GM13977 (cell line): ENCODE measurements at places on chromosomes 7 and 10.

DNA sequence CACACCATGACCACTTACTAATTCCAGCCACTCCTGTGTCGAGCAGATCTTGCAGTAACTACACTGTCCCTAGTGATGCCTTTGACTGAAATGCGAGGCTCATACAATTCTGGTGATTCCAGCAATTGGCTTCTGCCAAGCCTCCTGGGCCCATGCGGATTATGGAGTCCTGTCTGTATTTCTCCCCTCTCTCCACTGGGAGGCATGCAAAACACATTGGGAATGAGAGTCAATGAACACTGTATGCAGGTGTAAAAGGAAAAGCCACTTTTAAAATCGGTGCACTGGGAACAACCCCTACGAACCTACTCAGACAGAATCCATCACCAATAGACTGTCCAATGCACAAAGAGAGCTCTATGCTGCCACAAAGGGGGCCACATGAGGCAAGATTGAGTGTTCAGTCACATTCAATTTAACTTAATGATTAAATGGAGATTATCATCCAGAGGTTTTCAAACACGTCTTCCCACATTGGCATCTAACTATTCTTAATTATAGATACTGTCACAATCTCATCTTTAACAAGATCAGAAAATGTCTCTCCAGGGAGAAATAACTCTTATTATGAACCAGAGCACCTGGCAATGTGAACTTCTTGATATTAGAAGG lies 550.6 kb downstream of the GLRX3 start:
- DNase-seq, result no peak

GRCh38 chr7:159108941-159109652 lies 35.6 kb downstream of the VIPR2 start:
- no peak for DNase-seq

- no peak for DNase-seq
These were observed 63.8 kb downstream of the GRB10 start for GRCh38 chr7:50718876-50719275.

GRCh38 chr10:109875828-109876821 lies 47.2 kb downstream of the XPNPEP1 start:
- no peak for DNase-seq

DNA sequence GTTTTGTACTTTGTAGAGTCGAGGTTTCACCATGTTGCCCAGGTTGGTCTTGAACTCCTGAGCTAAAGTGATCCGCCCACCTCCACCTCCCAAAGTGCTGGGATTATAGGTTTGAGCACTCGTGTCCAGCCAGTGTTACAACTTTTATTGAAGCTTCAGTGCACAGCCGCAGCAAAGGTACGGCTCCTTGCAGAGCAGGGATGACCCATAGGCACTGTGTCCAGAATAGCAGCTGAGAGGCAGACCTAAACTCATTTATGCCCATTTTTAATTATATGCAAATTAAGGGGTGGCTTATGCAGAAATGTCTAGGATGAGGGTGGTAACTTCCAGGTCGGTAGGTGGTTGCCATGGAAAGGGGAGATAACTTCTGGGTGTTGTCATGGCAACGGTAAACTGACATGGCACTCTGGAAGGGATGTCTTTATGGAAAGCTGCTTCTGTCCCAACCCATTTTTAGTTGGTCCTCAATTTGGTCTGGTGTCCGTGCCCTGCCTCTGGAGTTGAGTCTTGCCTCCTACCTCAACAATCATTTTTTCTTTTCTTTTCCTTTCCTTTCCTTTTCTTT lies 22.7 kb downstream of the NYAP1 start:
- no peak for DNase-seq

- DNase-seq, result no peak
These were observed 2.3 kb upstream of the TUBAL3 start for GRCh38 chr10:5406918-5407317.

DNA sequence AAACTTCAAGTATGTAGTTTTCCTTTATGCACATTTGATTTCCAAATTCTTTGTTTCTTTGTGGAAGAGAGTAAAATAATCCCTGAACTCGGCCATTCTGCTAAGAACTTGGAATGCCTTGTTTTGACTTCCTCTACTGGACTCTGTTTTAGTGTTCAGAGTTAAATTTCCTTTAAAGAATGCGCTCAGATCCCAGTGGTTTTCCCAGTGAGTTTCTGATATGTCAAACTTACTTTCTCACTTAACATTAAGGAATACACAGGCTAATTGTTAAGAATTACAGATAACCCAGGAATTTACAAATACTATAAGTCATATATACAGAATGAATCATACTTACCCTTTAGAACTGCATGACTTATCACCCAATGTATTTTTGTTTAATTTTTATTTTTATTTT lies 1067.6 kb upstream of the CELF2 start:
- no peak for DNase-seq

DNA sequence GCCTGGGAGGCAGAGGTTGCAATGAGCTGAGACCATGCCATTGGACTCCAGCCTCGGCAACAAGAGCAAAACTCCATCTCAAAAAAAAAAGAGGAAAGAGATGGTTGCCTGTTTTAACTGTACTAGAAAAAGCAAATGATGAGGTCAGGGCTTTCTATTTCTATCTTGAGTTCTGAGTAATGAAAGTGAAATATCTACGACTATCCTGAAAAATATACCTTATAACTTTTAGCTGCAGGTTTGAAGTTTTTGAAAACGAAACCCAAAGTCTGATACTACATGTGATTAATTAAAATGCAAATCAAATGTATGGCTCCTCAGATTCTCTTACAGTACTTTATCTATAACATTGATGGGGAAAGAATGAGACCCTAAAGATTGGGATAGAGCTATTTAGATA lies 636.2 kb upstream of the LRRN3 start:
- no peak for DNase-seq

GRCh38 chr10:43870968-43871439 lies 222.3 kb upstream of the ZNF32 start:
- no peak for DNase-seq

DNA sequence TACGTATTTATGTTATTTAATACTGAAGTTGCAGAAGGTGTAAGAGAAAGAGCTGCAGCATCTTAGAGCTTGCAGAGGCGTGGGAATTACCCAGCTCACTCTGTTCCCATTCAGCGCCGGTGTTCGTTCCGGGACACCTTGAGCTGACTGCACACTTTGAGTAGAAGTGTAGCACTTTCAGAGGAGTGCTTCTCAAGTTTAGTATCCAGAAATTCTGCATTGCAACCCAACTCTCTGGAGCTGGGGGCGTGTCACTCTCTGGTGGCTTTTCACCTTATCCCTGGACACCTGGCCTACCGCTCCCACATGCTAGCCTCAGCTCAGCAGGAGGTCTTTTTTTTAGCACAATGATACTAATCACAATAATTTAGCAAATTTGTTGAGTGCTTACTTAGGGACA lies 66.4 kb upstream of the SHH start:
- no peak for DNase-seq

GRCh38 chr10:89954787-89955566 lies 253.6 kb downstream of the KIF20B start:
- peak; percentile 34 for DNase-seq

DNA sequence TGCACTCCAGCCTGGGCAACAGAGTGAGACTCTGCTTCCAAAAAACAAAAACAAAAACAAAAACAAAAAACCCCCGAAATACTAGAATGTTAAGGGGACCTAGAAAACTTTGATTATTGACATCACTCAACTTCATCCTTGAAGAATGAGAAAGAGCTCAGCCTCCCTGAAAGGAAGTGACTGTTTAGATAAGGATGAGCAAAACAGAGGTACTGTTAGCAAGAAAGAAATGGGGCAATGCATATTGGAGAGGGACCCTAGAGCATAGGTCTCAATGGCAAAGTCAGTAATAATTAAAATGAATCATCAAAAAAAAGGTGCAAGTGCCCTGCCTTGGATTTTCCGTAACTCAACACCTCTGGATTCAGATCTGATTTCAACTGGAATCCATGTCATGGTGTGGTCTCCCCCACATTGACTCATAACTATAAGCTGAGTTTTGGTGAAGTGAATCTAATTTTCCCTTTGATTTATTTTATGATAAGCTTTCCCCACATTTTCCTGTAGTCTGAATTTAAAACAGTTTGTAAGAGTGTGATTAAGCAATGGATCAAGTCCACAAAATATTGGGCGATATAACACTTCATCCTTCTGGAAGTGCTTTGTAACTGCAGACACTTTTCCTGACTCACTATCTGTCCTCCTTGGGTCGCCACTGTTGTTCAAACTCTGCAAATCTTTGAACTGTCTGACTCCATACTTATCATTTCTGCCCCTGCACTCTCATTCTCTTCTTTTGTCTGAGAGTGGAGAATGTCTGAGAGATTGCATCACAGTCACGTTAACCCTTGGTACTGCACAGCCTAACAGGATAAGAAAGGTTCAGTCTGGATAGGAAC lies 224.8 kb upstream of the LYZL1 start:
- DNase-seq, result no peak

GRCh38 chr10:8075282-8076260 lies 21.1 kb downstream of the GATA3 start:
- no peak for DNase-seq

DNA sequence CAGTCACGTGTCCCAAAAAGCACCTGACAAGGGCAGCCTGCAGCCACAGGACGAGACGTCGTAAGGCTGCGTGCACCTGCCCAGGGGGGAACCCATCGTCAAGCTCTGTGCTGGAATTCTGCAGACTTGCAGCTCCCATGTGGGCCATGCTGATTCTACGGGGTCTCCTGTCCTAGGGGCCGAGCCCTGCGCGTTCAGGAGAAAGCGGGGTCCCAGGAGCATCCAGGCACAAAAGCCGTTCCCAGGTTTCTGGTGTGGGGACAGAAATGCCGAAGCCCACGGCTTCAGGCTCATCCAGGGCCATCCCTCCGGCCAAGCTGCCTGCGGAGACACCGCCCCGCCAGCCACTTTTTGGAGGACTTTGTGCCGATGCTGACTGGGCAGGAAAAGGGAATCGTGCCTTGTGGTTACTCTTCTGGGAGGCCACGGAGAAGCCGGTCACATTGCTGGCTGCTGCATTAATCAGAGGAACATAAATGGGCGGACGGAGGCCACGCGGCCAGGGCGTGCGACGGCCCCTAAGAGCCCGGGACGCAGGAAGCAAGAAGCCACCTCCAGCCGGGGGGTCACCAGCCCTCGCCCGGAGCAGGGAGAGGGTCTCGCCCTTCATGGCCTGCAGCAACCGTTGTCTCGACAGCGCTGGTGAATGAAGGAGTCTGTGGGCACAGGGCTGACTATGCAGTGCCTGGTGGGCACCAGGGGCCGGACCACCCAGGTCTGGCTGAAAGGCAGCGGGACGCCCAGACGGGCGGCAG lies 62.6 kb upstream of the PDGFA start:
- no peak for DNase-seq

GRCh38 chr10:6279540-6280267 lies 77.0 kb downstream of the PFKFB3 start:
- DNase-seq, result no peak

DNA sequence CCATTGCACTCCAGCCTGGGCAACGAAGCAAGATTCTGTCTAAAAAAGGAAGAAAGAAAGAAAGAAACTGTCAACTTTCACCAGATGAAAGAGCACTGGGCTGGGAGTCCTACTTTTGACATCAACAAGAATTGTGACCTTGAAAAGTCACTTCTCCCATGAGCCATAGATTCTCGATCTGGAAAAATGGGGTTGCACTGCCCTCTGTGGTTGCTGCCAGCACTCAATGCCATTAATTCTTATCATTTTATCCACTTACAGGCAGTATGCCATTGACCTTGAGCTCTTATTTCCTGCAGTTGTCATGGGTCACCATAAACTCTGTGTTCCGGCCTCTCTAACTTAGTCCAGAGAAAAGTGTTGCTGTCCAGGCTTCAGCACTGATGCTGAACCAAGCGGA lies 137.2 kb downstream of the NOC3L start:
- DNase-seq, result no peak

DNA sequence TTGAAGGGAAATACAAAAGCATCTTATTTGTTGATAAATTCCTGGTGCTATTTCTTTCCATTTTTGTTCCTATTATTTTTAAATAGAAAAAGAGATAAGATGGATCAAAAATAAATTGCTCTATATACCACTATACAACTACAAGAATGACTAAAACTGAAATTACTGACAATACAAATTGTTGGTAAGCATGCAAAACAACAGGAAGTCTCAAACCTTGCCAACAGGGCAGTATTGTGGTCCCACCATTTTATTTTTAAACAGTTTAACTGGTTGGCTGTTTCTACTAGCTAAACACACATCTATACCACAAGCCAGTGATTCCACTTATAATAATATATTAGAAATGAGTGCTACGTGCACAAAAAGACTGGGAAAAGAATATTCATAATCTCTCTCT lies 213.0 kb downstream of the JAZF1 start:
- DNase-seq, result no peak

GRCh38 chr7:5494683-5495561 lies 71.3 kb upstream of the TNRC18 start:
- DNase-seq, result peak; percentile 90

DNA sequence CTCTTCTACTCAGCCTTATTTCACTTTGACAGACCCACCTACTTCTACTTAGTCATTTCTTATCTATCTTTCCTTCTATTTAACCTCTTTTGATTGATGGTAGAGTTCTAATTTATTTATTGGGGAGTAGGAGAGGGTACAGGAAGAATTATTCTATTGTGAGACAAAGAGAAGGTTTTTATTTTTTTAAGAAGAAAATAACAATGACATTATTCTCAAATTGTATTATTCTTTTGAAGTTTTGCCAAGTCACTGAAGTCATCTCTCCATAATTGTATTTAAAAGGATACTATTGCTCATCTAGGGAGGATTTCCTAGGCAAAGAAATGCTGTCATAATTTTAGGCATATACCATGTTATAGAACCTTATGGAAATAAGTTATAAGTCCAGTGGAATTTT lies 52.7 kb downstream of the ITGB8 start:
- DNase-seq, result no peak

DNA sequence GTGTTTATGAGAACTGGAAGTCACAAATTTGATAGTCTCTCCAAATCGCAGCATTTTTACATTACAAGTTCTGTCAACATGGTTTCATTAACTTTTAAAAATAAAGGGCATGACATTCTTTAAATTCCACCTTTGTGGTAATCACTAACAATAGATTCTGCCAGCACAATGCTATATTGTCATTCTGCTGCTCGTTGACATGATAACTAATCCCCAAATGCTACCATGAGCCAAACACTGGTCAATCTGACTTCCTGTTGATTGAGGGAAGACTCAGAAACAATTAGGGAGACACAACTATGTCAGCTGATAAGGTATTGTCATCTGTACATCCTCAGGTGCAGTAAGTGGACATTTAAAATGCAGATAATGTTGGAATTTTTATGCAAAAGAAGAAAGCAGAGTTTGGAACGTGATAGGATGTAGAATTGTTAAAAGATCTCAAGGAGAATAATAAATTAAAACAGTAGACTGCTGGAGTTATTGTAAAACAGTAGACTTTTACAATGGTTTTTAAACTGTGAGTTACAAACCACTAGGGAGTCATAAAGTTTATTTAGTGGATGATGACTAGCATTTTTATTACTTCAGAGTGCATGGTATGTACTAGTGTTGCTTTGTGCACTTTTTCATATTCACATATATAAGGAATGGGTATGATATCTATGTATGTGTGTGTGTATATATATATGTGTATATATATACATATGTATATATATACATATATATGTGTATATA lies 126.4 kb upstream of the DKK1 start:
- DNase-seq, result no peak

GRCh38 chr7:128915841-128916642 lies 5.5 kb upstream of the KCP start:
- no peak for DNase-seq

- peak; percentile 3 for DNase-seq
These were observed 918 bp upstream of the STRA8 start for GRCh38 chr7:135232720-135233119.

GRCh38 chr7:85770332-85770731 lies 583.5 kb upstream of the SEMA3D start:
- no peak for DNase-seq

GRCh38 chr7:79622781-79623180 lies 169.3 kb upstream of the MAGI2 start:
- no peak for DNase-seq
